Activated naive CD4-positive, alpha-beta T cell treated with anti-CD3 and anti-CD28 coated beads for 36 hours (primary cell): ENCODE measurements at places on chromosomes 1 and 21. TPM values are rescaled to one million over a fixed set of nuclear protein-coding genes. Genes with fewer than 3 reads are reported as not detected.

DNA sequence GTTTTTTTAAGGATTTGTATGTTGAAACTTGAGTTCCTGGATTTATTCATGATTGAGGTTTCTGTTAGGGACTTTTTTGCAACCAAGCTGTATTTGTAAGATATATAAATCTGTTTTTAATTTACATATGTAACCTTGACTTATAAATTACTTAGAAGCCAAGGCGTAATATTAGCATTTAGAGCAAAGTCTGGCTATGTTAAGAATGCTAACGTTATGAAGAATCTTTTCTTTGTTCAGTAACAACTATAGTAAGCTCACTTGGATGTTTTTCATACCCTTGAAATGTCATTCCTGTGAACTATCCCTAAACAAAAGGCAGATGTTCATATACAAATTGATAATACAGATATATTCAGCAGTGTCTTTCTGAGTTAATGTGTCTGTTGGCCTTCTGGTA, 155.3 kb downstream of the MAGI3 start:
- DNase-seq, result no peak

- DNase-seq, result no peak
Observed at GRCh38 chr1:211641044-211641800, 34.2 kb downstream of the NEK2 start.

The PDC gene
- total RNA-seq, result not detected

- no peak for DNase-seq
Observed at GRCh38 chr1:210702506-210702905, 373.8 kb downstream of the HHAT start.

GRCh38 chr21:26169061-26169610, 1.4 kb downstream of the APP start:
- peak; percentile 62 for DNase-seq

DNA sequence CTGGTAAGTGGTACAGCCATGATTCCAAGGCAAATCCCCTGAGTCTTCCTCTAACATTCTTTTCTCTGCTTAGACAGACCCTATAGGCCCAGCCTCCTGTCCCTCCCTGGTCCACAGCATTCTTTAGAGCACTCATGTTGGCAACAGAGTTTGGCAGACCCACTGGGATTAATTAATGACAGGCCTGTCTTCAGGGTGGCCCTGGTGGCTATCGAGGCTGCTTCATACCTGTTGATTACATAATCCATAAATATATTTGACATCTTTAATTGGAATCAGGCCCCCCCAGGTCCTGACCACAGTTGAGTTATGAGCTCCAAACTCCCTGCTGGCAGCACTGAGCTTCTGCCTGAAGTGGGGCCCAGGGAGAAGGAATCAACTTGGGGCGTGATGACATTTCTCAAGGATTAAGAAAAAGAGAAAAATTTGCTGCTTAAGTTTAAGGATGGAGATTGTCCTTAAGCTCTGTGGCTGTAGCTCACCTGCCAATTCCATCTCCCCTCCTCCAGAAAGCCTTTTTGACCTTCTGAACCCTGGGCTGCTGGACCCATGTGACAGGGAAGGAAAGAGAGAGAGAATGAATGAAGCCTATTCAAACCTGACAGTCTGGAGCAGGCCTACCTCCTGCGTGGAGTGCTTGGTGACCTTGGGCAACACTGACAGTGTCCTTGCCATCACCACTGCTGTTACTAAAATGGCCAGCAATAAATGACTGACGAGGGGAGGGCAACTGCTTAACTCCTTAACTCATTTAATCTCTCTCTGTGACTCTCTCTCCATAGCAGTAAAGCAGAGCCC, 156.6 kb downstream of the TRABD2B start:
- no peak for DNase-seq

GRCh38 chr1:213330281-213330680, 279.2 kb downstream of the RPS6KC1 start:
- no peak for DNase-seq

- DNase-seq, result no peak
Observed at GRCh38 chr1:109167001-109167506, 46.7 kb upstream of the SARS1 start.

The LIPI gene
- total RNA-seq, result not detected

The DENND2D gene
- 213 TPM for total RNA-seq

DNA sequence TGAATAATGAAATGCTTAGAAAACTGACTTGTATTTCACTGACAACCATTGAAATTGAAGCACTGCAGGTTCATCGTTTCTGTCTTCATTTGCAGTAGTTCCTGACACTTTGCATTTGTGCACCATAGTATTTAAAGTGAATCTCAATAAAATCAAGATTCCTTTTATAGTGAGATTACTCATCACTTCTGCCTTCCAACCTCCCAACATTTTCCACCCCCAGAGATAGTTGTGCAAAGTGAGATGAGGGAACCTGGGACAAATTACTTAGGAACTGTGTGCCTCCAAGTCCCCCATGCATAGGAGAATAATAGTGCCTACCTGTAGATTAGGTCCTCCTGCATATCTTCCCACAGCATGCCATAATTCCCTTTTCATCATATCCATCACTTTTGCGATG, 114.9 kb upstream of the DPT start:
- no peak for DNase-seq

The PLA2G2C gene
- total RNA-seq, result 0.95 TPM

The RIPPLY3 gene
- not detected for total RNA-seq

The ADAMTS4 gene
- 10.6 TPM for total RNA-seq

GRCh38 chr1:117674521-117675400, 68.9 kb downstream of the TENT5C start:
- DNase-seq, result peak; percentile 73

DNA sequence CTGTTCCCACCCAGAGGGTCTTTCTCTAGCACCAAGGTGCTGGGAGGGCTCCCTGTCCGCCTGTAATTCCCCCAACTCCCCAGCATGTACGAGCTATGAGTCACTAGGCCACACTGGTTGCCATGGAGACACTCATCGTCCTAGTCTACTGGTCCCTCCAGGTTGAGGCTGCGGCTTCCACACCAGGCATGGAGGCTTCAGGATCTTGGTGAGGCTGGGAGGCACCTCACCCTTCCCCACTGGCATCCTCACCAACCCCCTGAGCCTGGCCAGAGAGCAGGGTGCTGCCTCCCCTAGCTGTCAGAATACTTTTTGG, 75.6 kb upstream of the KAZN start:
- peak; percentile 6 for DNase-seq

DNA sequence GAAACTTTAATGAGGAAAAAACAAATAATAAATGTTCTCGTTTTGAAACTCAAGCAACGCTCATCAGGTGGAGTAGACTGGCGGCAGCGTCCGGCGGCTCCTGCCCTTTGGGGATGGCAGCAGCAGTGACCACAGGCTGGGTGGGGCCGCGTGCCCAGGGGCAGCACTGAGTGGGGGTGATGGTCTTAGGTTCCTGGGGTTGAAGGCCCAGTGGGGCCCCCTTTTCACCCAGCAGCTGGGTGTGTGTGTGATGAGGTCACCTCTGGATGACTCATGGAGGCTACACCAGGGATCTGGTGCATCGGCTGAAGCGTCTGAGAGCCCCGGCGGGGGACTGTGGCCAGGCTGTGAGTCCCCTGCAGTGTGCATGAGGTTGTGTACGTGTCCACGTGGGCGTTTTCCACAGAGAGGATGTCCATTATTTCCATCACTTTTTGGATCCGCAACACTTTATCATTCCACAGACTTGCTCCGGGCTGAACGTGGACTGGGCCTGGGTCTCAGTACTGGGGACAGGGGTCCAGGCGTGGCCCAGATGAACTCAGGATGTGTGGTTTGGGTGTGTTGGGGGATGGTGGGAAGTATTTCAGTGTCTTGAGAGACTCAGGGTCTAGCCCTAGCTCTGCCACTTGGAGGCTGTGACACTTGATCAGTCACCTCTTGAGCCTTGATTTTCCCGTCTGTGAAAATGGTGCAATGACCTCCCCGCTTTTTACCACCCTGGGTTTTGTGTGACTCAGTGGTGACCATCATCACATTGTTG, 25.6 kb downstream of the LDLRAP1 start:
- peak; percentile 41 for DNase-seq

The KIF26B gene
- not detected for total RNA-seq

The NBL1 gene
- total RNA-seq, result 12.2 TPM

DNA sequence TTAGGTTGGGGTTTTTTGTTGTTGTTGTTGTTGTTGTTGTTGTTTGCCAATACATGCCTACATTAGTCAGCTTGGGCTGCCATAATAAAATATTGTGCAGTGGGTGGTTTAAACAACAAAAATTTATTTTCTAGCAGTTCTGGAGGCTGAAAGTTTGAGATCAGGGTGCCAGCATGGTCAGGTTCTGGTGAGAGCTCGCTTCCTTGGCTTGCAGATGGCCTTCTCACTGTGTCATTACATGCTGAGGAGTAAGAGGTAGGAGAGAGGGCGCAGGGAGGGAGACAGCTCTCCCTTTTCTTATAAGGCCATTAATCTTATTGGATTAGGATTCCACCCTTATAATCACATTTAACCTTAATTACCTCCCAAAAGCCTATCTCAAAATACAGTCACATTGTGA, 52.7 kb downstream of the DIRAS3 start:
- DNase-seq, result no peak

GRCh38 chr1:173038875-173039554, 11.7 kb downstream of the TNFSF18 start:
- peak; percentile 30 for DNase-seq

The LCE1C gene
- not detected for total RNA-seq

The ZFYVE9 gene
- 3.0 TPM for total RNA-seq

- DNase-seq, result no peak
Observed at GRCh38 chr1:11629184-11630016, 24.8 kb downstream of the FBXO2 start.
